ENCODE measurements at places on chromosomes 7 and 10.
A peak's percentile ranks its signal among the peaks of the same experiment; 100 is the strongest.

- DNase-seq = no peak
Observed at GRCh38 chr10:22158426-22158825, 59.4 kb downstream of the EBLN1 start.

DNA sequence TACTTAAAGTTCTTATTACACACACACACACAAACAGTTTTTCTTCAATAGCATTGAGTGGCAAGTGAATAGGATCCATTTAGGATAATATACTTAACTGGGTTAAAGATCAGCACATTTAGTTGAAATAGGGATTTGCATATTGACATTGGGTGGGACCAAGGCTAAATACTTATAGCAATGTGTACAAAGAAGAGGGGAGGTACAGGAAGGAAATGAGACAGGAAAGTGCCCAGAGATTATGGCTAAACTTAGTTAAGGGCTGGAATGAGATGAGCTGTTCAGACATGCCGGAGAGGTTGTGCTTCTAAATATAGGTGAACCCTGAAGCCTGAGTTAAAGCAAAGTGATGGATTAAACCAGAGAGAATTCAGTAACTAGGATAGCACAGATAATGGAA is 95.1 kb downstream of the LSMEM1 start:
- DNase-seq = no peak

GRCh38 chr10:48811917-48812316 is 127.2 kb downstream of the WDFY4 start:
- DNase-seq = peak; percentile 52

DNA sequence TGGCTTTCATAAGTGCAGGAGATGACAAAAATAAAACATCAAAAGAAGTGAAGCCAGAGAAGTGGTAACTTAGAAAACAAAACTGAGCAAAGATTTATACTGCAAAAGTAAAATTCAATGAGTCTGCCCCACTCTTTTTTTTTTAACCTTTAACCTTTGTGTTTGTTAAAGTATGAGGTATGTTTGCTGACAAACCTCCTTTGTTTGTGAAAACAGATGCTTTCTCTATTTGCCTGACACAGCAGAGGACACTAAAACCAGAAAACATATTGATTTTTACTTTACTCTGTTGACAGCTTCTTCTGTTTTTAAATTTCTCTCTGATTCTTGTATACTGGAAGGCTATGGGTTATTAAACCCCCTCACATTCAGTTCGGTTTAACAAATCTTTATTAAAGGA is 57.6 kb downstream of the SGMS1 start:
- DNase-seq = no peak

DNA sequence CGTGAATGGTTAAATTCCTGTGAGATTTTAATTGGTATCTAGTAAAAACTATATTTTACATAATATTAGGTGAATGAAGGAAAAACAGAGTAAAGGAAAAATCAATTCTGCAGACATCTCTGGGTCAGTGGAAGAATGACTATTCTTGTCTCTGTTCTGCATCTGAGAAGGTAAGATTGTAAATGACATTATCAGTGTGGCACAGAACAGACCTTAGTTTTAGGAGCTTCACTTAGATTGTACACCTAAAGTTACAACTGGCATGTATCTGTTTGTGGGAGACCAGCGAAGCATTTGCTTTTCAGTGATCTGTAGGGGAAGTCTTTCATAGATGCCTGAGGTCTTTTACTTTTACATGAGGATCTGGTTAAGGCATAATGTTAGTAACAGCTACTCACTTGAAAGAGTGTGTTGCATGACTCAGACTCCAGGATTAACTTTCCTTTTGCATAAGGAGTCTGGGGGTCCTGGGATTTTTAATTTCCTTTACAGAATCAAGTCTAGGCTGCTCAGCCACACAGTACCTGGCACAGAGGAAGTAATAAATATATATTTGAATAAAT is 56.2 kb downstream of the JMJD1C start:
- peak; percentile 76 for DNase-seq

DNA sequence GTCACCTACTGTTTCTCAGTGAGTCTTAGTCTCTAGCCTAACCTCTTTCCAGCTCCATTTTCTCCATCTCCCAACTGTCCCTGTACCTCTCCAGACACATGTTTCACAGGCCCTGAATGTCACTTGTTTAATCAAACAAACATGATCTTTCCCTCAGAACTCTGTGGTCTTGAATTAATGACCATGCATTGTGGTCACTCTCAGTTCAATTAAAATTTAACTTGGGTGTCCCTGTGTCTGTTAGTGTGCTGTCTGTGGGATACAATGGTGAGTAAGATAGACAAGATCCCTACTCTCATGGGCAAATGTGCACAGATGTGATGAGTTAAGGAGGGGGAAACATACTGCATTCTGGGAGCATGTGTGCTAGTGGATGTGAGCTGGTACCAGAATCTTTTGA is 65.0 kb downstream of the RBM33 start:
- no peak for DNase-seq

GRCh38 chr7:29189743-29190201 is 4.8 kb upstream of the CHN2 start:
- peak; percentile 52 for DNase-seq

DNA sequence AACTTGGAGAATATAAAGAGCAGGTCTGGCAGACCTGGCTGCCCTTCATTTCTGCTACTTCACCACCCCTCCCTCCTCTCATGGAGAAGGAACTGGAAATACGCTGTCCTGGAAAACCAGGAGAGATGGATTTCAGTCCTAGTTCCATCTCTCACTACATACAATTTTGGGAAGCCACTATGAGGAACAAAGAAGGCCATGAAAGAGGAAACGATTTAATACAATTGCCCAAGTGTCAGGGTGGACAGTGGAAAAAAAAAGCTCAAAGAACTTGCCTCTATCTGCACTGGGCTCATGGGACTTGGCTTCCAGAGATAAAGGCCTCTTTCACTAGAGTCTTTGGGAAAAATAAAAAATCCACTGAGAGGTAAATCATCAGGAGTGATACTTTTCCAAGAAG is 561.7 kb downstream of the KCNMA1 start:
- no peak for DNase-seq

DNA sequence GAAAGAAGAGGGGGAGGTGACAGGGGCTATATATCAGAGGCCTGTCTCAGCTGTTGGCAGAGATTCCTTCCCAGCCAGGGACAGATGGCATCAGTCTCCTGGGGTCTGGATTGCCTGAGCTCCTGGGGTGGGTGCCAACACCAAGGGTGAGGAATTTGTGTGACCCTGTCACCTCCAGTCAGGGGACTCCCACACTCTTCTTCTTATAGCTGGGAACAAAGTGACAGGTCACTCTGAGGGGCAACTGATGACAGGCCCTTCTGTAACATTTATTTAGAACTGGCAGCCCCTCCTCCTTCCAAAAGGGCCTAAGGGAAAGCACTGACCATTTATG is 53.7 kb upstream of the DUSP5 start:
- no peak for DNase-seq

GRCh38 chr7:109322833-109323232 is 753.2 kb downstream of the DNAJB9 start:
- no peak for DNase-seq

- DNase-seq = no peak
Observed at GRCh38 chr7:98862716-98863420, 6.9 kb downstream of the TMEM130 start.

GRCh38 chr10:53122281-53122680 is 349.7 kb upstream of the MBL2 start:
- DNase-seq = no peak

DNA sequence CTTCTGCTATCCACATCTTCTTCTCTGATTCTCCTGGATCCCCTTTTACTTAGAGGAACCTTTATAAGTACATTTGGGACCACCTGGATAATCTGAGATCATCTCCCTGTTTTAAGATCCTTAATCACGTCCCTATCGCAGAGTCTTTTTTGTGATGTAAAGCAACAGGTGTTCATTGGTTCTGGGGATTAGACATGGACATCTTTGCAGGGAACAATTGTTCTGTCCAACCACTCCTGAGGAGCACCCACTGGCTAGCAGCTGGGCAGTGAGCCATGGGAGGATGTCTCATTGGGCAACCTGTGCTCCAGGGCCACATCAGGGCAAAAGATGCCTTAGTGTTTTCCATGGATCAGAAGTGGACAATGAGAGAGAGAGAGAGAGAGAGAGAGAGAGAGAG is 56.0 kb downstream of the ZNF800 start:
- DNase-seq = no peak

DNA sequence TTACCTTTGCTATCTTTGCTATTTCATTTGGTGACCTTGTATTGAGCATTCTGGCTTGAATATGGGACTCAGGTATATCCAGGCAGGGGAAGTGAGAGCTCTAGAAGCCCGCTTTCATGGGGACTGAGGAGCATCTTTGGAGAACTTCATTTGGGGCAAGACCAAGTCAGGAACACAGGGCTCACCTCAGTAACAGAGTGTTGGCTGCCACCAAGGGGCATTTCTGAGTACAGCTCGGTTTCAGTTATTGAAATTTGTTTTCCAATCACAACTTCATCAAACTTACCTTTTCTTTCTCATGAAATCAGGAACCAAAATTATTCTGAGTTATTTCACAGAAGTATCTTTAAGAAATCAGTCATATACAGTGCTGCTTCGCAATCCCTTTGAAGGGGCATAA is 337.2 kb downstream of the C7orf25 start:
- DNase-seq = peak; percentile 45

DNA sequence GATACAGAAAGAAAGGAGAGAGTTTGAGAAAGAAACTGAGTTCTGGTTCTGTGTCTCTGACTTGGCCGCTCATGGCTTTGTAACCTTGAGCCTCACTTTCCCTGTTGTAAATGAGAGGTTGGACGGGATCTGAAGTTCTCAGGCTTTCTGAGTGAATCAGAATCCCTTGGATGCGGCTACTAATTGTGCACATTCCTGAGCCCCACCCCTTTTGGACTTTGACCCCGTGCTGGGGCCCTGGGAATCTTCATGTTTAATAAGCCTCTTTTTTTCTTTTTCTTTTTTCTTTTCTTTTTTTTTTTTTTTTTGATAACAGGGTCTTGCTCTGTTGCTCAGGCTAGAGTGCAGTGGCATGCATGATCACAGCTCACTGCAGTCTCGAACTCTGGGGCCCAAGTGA is 26.9 kb downstream of the SLC25A28 start:
- no peak for DNase-seq

DNA sequence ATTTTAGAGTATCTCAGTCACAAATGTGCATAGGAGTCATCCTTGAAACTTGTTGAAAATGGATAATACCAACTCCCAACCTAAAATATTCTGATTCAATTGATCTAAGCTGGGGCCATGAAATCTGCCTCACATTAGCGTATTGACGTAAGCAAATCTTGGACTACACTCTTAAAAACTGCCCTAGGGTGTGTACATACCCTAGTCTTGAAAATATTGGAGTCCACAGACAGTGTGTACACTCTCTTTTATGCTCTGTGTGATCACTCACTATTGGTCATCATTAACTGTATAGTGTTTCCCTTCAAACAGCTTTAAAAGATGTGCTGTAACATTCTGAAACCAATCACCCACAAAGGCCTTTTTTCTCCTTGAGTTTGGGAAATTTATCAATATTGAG is 102.9 kb upstream of the FERD3L start:
- no peak for DNase-seq

DNA sequence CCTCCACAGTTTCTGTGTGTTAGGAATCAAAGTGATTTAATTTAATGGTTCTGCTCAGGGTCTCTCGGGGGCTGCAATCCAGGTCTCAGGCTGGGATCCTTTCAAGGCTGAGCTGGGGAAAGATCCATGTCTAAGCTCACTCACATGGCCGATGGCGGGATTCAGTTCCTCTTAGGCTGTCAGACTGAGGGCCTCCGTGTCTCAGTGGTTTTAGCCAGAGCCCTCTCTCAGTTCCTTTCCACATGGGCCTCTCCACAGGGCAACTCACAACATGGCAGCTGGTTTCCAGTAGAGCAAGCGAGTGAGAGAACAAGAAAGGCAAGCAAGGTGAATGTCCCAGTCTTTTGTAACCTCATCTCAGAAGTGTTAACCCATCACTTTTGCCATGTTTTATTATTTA is 26.9 kb downstream of the CAV1 start:
- no peak for DNase-seq

GRCh38 chr7:85512790-85513189 is 325.9 kb upstream of the SEMA3D start:
- DNase-seq = no peak

- DNase-seq = no peak
Observed at GRCh38 chr10:85976267-85976793, 390.3 kb downstream of the GRID1 start.

DNA sequence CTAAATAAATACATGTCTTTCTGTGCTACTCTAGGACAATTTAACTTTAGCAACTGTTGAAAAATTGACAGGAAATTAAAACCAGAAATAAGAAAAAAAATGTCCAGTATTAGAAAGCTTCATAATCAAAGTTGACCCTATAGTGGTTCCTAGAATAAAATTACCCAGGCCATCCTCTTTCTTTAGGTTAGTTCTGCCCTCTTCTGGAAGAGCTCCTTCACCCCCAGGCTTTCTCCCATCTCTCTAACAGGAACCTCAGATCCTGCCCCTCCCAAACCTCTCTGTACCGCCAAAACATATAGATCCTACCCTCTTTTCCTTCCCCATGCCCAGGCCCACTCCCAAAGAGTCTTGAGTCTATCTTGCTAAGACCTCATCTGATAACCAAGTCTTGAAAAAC is 159.4 kb upstream of the CDK1 start:
- no peak for DNase-seq

- DNase-seq = peak; percentile 85
Observed at GRCh38 chr10:46028584-46029460, 1.6 kb downstream of the NCOA4 start.

- no peak for DNase-seq
Observed at GRCh38 chr10:126713594-126713993, 43.1 kb upstream of the C10orf90 start.

DNA sequence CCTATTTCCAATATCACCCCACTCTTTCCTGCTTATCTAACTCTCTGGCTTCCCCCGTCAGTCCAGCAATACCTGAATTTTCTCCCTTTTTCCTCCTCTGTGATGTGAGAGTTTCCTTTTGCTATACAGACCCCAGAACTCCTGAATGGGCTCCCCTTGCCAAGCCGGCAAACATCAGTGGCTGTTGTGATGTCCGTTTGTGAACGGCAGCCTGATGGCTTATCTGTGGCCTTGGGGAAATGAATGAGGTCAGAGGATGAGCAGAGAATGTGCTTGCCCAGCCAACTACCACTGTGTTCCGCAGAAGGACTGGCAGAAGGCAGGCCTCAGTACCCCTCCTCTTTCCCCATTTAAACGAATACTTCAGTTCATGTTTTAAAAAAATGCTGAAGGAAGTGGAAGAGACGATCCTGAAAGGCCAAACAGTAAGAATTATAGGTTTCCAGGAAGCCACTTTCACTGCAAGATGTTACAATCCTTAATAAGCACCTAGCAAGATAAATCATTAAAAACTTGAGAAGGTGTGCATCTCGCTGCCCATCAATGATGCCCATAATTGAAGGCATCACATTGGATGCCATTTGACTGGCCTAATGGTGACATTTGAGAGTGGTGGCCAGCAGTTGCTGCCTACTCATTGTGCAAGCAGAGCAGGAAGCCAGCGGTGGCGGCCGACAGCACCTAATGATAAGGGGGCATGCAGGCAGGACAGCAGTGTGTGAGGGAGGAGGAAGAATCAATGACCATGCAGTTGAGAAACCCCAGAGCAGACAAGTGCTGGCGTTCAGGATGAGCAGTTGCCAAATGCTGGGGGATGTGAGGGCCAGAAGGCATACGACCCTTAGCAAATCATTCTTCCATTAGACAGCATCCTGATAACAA is 31.5 kb downstream of the SLC18A2 start:
- DNase-seq = no peak

- peak; percentile 75 for DNase-seq
Observed at GRCh38 chr7:130943336-130943901, 209.4 kb upstream of the KLF14 start.
